ENCODE measurements at places on chromosomes 6 and 20.

- no peak for DNase-seq
Measured at GRCh38 chr6:13811627-13812358, 2.6 kb downstream of the MCUR1 start.

DNA sequence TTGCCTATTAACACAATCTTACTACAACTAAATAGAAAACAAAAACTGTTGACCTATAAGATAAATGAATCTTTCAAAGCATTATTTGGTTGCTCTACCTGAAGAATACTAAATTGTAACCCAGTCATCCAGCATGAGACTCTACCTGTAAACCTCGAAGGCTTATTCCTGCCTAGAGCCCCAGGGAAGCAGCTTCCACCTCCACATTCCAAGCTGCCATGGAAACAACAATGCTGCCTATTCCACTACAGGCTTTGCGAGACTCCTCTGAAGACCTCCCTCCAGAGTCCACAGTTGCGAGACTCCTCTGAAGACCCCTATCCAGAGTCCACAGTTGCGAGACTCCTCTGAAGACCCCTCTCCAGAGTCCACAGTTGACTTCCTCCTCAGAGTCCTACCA lies 15.7 kb downstream of the GMDS start:
- no peak for DNase-seq

DNA sequence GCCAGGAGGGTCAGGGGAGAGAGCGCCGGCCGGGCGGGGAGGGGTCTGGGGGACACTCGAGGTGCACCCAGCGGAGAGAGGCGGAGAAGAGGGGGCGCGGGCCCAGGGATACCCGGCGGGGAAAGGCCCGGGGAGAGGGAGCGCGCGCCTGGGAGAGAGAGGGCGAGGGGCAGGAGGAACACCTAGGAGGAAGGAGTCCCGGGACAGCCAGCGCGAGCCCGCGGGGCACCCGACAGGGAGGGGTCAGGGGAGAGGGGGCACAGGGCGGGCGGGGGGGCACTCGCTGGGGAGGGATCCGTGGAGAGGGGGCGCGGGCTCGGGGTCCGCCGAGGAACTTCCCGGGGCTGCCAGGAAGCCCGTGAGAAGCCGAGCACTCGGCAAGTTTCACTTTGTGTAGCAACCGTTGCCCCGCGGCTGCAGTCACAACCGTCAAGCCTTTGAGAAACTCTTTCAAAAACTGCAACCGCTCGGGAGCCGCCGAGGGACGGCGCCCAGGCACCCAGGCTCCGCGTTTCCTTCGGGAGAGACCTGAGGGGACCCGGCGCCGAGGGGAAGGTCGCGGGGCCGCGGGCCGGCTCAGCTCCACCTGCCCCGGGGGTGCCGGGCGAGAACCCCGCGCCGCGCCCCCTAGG lies 471 bp downstream of the EZR start:
- DNase-seq: no peak

DNA sequence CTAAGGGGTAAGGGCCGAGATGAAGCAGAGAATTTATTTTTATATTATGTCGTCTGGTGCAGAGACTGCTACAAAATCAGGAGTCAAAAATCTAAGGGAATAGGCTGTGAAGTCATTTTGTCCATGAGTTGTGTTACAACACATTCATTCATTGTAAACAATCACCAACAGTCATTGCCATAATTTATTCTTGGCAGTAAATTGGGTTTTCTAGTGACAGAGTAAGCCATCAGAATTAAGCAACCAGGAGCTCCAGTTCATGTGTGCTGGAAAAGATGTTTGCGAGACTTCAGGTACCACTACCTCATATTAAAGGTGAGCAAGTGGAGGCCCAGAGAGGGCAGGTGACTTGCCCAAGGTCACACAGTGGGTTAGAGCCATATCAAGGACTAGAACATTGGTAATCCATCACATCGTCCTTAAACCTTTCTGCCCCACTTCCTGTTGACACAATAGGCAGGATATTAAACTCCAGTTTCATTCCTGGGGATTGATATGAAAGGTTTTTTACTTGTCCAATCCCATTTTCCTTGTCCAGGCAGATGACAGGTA lies 46.0 kb downstream of the E2F3 start:
- DNase-seq: no peak

DNA sequence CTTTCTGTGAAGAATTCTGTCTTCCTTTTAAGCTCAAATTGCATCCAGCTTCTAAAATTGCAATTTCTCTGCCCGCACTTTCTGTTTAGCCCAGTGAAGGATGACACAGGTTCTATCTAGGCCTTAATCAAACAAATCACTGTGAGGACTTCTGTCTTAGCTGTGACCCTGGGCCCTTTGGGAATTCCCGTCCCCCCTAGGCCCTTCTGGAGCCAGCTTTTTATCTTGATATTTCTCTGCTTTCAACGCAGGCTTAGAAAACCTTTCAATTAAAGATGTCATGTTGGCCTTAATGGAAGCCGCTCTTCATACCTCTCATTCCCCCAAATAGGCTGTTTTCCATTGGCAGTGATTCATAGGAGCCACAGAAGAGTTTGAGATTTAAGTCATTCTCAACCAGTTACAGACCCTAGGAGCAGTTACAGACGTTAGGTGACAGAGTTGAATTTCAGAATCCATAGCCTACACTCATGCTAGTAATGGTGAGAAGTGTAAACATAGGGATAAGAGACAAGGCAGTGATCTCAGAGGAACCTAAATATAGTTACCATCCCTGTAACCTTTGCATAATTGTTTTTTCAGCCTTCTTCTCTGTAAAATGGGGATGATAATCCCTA lies 74.8 kb upstream of the FLRT3 start:
- no peak for DNase-seq

- no peak for DNase-seq
Measured at GRCh38 chr20:20561841-20562240, 150.6 kb downstream of the RALGAPA2 start.

DNA sequence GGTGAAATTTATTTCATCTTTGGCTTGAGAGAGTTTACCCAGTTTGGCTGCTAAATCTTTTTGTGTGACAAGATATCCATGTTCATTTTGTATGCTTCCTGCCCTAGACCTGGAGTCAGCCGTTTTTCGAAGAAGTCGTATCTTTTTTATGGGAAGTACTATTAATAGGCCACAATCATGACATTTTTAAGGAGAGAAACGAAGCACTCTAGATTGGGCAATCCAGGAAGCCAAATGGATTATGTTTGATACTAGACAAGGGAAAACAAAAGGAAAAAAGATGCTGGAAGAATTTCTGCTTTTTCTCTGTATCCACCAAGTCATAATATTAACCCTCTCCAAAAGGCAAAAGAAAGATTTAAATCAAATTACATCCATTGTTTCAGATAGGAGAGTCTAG lies 214.6 kb downstream of the HDGFL1 start:
- DNase-seq: no peak

GRCh38 chr6:24140591-24140990 lies 14.6 kb downstream of the NRSN1 start:
- no peak for DNase-seq

DNA sequence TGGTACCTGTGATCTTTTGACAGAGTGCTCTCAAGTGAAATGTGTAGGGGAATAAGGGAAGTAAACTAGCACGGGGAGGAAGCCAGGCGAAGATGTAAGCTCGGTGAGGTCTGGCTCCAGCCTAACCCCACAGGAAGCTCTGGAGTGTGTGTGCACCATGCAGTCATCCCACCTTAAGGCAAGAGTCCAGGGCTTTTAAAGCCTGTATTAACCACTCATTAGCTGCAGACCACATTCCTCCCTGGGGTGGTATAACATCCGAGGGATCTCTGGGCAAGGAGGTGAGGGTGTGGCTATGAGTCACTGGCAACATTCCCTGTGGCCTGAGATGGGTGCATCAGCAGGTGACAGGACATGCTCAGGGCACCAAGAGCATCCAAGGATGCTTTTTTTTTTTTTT lies 12.5 kb upstream of the RANBP9 start:
- no peak for DNase-seq

DNA sequence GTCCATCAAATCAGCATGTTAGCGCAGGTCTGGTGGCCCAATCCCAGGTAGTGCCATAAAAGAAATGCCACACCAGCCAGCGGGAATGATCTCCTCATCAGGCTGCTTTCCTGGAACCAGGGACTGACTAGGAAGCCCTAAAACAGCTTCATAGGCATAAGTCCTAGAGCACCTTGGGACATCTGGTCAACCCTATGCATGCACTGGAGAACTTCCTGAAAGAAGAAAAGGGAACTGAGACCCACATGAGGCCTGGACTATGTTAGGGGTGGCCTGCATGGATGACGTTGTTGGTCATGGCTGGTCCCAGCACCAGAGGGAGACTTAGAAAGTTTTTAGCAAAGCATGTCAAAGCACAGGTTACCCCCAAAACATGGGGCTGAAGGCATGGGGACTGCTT lies 7.6 kb upstream of the KCNK16 start:
- no peak for DNase-seq

- no peak for DNase-seq
Measured at GRCh38 chr6:56593801-56594318, 48.8 kb downstream of the DST start.

DNA sequence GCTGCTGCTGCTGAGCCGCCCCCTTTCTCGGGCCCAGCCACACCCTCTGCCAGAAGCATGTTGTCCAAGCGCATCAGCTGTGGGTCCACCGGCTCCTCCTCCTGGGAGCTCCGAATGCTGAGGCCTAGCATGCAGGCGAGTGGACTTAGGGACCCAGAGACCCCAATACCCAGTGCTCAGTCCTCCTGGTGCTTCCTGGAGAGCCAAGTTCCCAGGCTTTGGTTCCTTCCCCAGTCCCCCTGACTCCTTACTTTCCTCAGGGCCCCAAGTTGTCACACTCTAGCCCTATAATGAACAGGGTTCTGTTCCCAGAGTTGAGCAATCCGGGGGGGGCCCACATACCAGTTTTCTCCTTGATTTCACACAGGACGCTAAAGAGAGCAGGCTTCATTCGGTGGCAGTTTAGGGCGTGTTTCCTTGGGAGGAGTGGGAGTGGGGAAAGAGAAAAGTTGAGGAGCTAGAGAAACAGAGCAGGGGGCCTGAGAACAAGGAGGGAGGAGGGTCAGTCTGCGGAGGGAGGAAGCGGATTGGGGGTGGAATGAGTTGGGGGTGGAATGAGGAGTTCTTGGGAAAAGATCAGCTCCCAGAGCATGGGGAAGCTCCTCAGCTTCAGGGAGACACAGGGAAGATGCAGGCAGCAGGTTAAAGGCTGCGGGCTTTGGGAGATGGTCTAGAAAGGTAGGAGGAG lies 1.5 kb downstream of the PBX2 start:
- DNase-seq: no peak

- DNase-seq: no peak
Measured at GRCh38 chr20:35870541-35871258, 83.6 kb downstream of the SCAND1 start.

DNA sequence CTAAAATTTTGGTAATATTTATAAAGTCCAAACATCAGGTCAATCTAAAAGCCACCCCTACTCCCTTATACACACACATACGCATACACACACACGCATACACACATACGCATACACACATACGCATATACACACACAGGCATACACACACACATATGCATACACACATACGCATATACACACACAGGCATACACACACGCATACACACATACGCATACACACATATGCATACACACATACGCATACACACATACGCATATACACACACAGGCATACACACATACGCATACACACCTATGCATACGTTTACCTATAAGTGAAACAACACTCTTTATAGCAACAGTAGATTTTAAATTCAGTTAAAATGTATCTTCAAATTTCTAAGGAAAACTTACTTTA lies 112.8 kb upstream of the C6orf118 start:
- no peak for DNase-seq

GRCh38 chr20:20568604-20569205 lies 143.7 kb downstream of the RALGAPA2 start:
- DNase-seq: peak; percentile 41

DNA sequence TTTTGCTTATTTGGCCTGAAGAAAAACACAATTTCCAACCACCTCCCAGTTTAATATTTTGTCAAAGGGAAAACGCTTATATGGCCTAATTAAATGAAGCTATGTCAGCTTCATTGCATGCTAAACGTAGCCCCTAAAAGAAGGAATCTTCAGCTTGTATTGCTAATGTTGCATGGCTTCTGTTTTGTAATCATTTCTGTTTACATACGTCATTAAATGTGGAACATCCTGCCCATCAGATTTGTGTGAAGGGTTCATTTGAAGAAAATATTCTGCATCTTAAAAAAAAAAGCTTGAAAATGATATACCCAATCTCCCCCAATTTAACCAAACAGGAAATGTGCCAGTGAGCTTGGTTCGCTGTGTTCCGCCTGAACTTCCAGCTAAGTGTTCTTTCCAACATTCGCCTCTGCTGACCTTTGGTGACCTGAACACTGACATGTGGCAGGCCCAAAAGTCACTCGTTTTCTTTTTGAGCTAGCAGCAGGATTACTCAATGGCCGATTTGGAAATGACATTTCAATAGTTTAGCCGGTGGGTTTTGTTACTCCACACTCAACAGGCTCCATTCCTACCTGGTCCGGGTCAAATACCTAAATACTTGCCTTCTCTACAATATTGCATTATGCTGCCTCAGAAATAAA lies 12.7 kb upstream of the SIRT5 start:
- no peak for DNase-seq

DNA sequence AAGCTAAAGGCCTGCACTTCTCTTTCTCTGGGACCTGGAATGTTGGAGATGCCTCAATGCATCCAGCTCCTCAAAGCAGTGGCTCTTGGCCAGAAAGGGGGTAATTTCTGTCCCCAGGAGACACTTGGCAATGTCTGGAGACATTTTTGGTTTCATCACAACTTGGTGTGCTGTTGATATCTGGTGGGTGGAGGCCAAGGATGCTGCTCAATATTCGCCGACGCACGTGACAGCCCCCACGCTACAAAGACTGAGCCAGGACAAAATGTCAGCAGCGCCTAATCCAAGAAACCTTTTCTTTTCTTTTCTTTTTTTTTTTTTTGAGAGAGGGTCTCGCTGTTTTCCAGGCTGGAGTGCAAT lies 79.8 kb downstream of the SULF2 start:
- DNase-seq: no peak

DNA sequence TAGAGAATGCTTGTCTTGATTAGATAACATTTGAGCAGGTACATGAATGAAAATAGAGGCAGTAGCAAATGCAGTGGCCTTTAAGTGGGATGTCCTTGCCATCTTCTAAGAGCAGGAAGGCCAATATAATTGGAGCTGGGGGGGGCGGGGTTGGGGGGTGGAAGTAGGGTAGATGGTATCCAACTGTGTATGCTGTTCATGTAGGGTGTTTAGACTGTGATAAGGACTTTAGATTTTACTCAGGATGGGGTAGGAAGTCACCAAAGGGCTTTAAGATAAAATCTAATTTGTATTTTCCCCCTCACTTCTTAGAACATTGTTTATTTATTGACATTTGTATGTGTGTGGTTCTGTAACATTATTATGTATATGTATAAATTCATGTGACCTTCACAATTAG lies 12.0 kb downstream of the TAB2 start:
- no peak for DNase-seq

- no peak for DNase-seq
Measured at GRCh38 chr20:41003143-41003935, 25.3 kb upstream of the TOP1 start.

DNA sequence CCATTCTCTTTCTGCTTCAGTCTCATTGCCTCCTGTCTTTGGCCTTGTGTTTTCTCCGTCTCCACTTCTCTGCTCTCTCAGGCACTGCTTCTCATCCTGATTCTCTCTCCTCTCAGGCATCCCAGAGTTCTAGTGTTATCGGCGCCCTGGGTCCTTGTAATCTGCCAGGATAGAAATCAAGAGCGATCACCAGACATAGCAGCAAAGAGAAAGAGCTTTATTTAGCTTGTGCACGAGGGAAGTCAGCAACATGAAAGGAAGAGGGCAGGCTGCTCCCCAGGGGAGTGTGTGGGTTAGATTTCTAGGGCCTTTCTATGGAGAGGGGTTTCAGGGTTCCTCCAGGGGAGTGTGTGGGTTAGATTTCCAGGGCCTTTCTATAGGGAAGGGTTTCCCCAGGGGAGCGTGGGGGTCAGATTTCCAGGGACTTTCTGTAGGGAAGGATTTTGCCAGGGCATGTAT lies 32.5 kb downstream of the SUN5 start:
- DNase-seq: no peak

Data from NCI-H1417 treated with DMSO at 0.1 percent for 48 hours (cell line).